Right atrium auricular region (tissue), 2 donors: ENCODE measurements at places on chromosomes 12 and 14. TPM values are rescaled to one million over a fixed set of nuclear protein-coding genes. Genes with fewer than 3 reads are reported as not detected.

DNA sequence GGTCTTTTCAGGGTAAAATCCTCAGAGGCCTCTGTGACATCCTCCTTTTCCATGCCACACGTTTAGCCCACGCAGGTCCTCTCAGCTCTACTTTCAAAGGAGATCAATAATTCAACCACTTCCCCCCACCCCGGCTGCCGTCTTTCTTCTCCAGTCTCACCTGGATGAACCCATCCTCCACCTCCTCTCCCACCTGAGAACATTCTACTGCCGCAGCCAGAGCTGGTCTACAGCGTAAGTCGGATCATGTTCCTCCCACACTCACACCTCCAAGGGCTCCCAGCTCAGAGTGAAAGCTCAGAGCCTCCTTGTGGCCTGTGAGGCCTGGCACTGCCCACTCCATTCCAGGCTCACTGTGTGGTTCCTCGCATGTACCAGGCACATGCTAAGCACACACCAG, 246.6 kb downstream of the CHST11 start:
- no peaks in the 10 kb centered on the region for H3K27me3 ChIP-seq
- H3K4me3 ChIP-seq = no peak overlapping the region
- no peak overlapping the region for H3K27ac ChIP-seq
- H3K36me3 ChIP-seq = no peaks in the 10 kb centered on the region

The TRPV4 gene
- total RNA-seq = 0.59 TPM

GRCh38 chr14:23245282-23245681, 7.5 kb downstream of the RNF212B start:
- H3K36me3 ChIP-seq = no peaks in the 10 kb centered on the region
- no peak overlapping the region for H3K4me3 ChIP-seq
- DNase-seq = no peak
- H3K4me1 ChIP-seq = no peaks in the 10 kb centered on the region
- no peak overlapping the region for H3K27ac ChIP-seq

GRCh38 chr12:2856051-2856450, 788 bp downstream of the TEX52 start:
- H3K4me1 ChIP-seq = peaks cover 9% of the 10 kb centered on the region
- no peak for DNase-seq
- H3K27me3 ChIP-seq = no peaks in the 10 kb centered on the region
- H3K4me3 ChIP-seq = no peak overlapping the region
- no peak overlapping the region for H3K27ac ChIP-seq
- no peaks in the 10 kb centered on the region for H3K36me3 ChIP-seq

- H3K4me3 ChIP-seq = no peak overlapping the region
- peaks cover 5% of the 10 kb centered on the region for H3K36me3 ChIP-seq
- no peak for DNase-seq
- H3K27me3 ChIP-seq = no peaks in the 10 kb centered on the region
Observed at GRCh38 chr12:66340131-66340530, 37.8 kb downstream of the HELB start.

GRCh38 chr12:120117961-120118320, 1.4 kb upstream of the RAB35 start:
- H3K27ac ChIP-seq = no peak overlapping the region
- no peak for DNase-seq
- no peaks in the 10 kb centered on the region for H3K27me3 ChIP-seq
- H3K4me3 ChIP-seq = peak overlapping the region; percentile 79
- H3K36me3 ChIP-seq = no peaks in the 10 kb centered on the region
- peaks cover 34% of the 10 kb centered on the region for H3K4me1 ChIP-seq

The DACT1 gene
- 3.5 TPM for total RNA-seq

DNA sequence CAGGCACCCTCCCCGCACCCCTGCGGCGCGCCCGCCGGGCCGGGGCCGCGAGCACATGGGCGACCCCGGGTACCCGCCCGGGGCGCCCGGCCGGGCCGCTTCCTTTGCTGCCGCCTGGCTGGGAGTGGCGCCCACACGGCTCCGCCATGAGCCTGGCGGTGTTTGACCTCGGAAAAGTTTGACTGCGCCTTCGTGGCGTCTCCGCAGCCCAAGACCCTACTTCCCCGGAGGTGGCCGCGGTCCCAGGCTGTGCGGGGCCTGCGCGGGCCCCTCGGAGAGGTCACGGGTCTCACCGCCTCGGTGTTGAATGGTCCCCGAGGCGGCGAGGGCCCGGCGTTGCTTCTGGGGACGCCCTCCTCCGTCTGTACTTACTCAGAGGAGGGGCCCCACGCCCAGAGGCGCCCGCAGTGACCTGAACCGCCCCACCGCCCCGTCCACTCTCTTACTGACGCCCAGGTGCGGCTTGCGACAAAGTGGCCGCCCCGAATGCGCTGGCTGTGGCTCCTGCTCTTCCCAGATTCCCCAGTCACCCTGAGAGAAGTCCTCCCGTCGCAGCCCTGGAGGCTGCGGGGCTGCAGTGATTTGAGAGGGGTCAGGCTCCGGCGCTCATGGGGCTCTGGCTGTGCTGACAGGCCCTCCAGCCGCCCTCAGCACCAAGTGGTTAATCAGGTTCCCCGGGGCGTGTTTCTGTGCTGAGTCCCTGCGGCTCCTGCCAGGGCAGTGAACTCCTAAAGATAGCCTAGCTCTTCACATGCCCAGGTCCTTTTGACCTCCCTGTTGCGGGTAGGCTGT, 5.8 kb downstream of the KMT5A start:
- H3K27me3 ChIP-seq = no peaks in the 10 kb centered on the region
- peak overlapping the region; percentile 86 for H3K27ac ChIP-seq
- DNase-seq = no peak

- H3K4me3 ChIP-seq = no peak overlapping the region
- no peaks in the 10 kb centered on the region for H3K27me3 ChIP-seq
- no peak for DNase-seq
- no peaks in the 10 kb centered on the region for H3K36me3 ChIP-seq
Observed at GRCh38 chr12:77734214-77734883, 96.3 kb upstream of the NAV3 start.

DNA sequence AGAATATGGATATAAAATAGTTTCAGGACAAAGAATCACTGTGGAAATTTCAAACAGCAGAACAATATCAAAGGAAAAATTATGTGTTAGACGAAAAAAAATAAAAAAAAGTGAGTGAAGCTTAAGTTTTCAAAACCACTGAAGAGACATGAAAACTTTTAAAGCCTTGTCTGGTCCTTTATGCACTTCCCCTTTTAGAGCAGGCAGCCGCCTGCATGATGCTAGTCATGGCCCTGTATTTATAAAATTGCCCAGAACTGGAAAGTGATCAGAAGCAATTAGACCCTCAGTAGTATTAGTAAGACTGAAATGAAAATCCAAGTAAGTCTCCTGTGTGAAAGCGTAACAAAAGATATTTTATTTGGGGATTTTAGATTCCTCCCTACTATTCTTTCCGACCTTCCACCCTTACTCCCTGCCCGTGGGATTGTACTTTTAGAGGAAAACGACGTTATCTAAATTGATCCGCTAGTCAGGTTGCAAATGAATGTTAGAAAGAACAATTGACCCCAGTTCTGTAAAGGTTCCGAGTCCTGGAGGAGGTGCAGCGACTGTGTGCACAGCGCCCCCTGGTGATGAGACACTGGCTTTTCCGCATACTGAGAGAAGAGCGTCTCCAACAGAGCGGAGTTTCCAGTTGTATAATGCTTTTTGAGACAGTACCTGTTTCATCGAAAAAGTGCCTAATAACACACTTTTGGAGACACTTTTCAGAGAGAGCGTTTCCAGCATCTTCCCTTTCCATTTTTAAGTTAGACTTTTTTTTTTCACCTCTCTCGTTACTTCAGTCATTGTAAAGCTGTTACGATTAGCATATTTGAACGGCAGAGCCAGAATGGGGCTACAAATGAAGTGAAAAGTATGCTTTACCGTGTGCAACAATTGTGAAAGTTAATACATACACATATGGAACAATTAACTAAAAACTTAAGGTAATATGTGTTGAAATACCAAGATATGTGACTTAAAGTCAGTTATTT, 12.4 kb downstream of the MGST1 start:
- no peak for DNase-seq
- H3K27ac ChIP-seq = no peak overlapping the region
- H3K27me3 ChIP-seq = no peaks in the 10 kb centered on the region
- no peaks in the 10 kb centered on the region for H3K4me1 ChIP-seq
- no peak overlapping the region for H3K4me3 ChIP-seq
